Kidney (tissue), 22 donors: ENCODE measurements at places on chromosomes 1 and 21.

GRCh38 chr1:6003568-6004411 lies 11.6 kb upstream of the NPHP4 start:
- DNase-seq = peak; percentile 69

DNA sequence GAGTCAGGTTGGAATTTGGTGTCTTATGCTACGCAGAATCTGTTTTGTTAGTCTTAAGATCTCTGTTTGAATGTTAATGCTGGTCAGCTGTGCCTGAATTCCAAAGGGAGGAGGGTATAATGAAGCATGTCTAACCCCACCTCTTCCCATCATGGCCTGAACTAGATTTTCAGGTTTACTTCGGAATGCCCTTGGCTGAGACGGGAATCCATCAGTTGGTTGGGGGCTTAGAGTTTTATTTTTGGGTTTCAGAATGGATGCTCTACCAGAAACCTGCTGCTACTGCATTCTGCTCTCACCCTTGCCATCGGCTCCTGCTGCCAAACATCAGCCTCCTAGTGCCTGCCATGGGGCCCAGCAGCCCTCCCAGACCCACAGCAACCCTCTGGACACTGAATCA lies 24.1 kb upstream of the ETV3 start:
- DNase-seq = peak; percentile 82

- DNase-seq = no peak
Observed at GRCh38 chr1:44707112-44707881, 23.7 kb downstream of the RNU5D-1 start.

- no peak for DNase-seq
Observed at GRCh38 chr1:2415337-2415736, 3.0 kb upstream of the PEX10 start.

GRCh38 chr1:9901148-9902059 lies 8.7 kb downstream of the CTNNBIP1 start:
- no peak for DNase-seq

DNA sequence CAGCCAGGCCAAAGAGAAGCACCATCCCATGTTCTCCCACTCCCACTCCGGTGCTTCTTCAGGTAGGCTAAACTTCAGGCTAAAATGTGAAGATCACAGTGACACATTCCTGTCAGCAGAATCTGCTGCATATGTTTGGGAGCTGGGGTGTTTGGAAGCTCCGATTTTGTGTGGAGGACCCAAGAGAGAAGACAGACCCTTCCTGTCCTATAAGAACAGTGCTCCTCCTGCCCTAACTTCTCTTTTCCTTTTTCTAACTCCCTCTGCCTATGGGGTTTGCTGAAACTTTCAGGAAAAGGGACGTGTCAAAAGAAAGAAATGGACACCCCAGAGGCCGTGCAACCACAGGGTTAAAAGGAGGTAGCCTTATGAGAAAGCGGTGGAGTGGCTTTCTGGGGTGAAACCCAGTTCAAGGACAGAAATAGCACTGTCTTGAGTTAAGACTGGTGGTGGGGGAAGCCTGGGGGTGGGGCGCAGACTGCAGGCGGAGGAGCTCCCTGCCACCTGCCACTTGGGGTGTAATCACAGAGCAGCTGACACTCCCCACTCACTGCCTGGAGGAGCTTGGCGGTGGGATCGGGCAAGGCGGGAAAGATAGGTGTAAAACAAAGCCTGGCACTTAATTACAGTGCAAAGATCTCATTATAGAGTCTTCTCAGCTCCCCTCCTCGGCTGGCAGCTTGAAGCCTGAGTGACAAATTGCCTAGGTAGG lies 645 bp upstream of the TLR5 start:
- peak; percentile 74 for DNase-seq

DNA sequence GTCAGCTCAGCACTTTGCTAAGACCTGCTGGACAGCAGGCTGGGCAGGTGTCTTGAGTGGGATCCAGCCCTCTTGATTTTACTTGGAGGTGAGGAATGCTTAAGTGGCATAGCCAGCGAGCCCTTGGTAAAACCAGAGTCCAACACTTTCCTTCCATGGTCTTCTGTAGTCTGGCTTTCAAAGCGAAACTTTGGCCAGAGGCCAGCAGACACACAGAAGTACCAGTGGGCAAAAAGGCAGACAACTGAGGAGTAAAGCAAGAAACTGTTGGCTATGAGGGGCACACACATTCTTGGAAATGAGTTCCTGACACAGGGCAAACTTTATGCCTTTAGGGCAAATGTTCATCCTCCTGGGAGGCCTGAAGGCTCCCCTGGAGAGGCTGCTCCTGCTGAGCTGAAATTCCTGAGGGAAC lies 281.0 kb upstream of the POU3F1 start:
- DNase-seq = peak; percentile 22

DNA sequence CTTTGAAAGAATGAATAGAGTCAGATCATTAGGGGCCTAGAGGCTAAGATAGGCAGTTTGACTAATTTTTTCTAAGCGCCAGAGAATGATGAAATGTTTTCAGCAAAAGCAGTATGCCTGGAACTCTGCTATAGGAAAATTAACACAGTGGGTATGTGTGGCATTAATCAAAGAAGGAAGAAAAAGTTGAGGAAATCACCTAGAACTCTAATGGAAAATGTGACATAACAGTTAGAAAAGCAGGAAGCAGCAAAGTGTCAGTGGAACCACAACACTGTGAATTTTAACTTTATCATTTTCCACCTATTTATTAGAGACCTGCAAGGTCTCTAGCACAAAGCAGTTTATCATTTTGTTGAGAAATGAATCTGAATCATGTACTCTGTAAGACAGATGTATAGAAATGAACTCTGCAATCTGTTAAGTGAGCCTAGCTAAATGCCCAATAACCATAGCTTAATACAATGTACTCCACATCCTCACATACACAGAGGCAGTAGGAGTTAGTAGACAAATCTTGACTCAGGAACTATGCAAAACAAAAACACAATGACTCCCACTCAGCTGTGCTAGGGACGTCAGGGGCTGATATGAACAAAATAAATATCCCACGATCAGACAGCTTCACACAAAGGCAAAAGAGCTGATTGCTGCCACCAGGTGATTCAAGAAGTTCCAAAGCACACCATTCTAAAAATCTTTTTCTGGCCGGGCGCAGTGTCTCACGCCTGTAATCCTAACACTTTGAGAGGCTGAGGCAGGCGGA lies 500.7 kb upstream of the NFIA start:
- DNase-seq = no peak

DNA sequence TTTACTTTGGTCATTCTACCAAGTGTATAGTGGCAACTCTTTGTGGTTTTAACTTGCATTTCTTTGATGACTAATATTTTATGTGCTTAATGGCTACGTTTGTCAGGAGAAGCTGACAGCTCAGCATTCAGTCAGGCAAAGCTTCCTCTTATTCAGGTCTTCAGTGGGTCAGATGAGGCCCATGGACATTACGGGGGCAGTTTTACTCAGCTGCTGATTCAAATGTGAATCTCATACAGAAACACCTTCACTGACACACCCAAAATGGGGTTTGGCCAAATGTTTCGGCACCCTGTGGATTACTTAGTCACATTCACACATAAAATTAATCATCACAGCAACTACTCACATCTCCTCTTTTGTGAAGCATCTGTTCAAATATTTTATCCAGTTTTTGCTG lies 104.9 kb upstream of the PLD5 start:
- DNase-seq = no peak

- DNase-seq = no peak
Observed at GRCh38 chr1:181018901-181019681, 3.6 kb downstream of the STX6 start.

DNA sequence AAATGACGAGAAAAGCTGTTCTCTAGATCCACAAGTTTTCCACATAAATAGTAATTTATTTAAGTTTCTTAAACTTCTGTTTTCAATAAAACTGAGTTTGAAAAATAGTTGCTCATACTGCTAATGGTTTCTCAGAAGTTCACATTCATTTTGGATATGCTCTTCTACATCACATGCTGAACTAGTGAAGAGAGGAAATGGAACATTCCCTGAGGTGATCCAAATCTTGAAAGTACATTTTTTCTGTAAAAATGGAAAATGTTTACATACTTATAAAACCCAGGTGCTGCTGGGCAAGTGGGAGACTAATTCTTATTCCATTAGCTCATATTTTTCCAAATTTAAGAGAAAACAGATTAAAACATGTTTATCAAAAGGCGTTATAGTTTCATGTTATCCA lies 111.7 kb downstream of the ADGRL4 start:
- no peak for DNase-seq

DNA sequence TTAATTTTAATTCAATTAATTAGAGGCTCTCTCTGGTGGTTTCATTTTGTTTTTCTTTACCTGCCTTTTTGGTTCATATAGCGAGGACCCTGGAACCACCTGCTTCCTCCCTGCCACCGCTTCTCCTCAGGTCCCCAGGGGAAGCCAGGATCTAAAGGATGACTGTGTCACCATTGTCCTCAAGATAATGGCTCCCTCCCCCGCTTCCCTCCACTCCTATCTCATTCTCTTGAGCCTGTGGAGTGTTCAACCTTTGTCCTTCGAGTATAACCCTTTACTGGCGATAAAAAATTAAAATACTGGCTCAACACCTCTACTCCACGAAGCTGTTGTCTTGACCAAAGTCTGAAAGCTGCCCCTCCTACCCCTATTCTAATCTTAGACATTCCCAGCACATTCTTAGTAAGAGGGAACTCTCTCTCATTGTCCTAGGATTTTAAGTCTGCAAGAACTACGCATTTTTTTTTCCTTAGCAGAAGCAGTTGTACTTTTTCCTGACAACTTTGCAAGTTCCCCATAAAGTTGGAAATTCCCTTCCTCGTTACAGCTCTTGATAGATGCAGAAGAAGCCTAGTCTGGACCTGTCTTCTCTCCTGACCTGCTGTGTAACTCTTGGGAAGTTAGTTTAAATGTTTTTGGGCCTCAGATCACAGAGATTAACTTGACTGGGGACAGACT lies 12.6 kb upstream of the MAPKAPK2 start:
- DNase-seq = no peak

DNA sequence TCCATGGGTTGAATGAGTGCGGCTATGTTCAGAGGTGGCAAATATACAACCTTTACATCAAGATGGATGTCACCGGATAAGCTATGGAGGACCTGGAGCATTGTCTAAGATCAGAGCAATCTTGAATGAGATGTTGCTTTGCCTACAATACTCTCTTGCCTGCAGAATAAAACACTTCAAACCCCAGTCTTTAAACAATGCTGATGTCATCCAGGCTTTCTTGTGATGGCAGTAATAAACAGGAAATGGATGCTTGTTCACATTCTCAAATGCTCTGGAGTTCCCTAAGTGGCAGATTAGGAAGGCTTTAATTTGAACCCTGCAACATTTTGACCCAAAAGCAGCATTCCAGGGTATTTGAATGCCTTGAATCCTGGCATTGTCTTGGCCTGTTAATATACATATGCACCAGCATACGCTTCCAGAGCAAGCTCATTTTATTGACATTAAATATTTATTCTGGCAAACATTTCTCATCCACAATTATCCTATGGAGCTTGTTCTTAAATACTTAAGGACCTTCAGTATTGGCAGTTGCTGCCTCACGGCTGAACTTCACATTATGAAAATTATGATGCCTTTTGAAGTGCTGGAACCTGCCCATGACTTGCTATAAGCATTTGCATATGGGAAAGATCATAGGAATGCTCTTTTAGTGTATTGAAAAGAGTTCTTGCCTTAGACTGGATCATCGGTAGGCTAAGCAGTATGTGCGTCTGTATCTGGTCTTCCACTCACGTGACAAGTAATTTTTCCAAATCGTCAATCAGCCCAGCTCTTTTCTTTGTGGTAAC lies 422.7 kb downstream of the SIPA1L2 start:
- DNase-seq = peak; percentile 28

DNA sequence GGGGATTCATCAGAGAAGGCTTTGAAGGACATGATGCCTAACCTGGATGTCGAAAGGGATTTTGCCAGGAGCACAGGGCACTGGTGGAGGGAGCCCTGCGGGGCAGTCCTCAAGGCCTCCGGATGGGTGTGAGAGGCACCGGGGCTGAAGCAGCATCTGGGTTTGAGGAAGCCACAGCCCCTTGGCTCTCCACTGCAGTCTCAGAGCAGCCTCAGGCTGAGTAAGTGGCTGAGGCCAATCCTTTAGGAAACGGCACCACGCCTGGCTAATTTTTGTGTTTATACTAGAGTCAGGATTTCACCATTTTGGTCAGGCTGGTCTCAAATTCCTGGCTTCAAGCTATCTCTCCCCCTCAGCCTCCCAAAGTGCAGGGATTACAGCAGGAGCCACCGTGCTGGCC lies 12.0 kb downstream of the ERVH48-1 start:
- peak; percentile 44 for DNase-seq

DNA sequence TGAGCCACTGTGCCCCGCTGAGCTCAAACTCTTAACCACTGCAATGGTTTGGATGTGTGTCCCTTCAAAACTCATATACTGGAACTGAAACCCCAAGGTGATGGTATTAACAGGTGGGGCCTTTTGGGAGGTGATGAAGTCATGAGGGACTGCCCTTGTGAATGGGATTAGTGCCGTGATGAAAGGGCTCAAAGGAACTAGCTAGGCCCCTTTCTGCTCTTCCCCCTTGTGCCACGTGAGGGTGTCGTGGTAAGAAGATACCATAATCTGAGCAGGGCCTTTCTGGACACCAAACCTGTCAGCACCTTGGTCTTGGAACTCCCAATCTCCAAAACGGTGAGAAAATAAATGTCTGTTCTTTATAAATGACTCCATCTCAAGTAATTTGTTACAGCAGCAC lies 45.5 kb upstream of the SPOCD1 start:
- no peak for DNase-seq

DNA sequence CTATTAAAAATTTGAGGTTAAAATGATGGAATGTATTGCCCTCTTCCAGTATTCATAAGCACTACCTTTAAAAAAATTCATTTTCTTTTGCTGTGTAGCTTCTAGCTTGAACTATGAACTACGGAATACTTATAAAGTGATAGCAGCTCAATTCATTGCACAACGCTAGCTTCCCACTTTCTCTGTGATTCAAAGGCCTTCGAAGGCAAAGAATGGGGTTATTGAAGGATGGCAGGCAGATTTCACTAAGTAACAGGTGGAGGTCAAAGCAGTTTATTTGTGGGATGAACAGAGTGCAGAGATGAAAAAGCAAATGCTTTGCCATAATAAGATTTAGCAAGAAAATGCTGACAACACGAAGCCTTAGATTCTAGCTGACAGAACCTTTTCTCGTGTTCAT lies 290.6 kb downstream of the NFIA start:
- DNase-seq = no peak

GRCh38 chr1:95022644-95022926 lies 50.2 kb downstream of the ALG14 start:
- DNase-seq = no peak

- no peak for DNase-seq
Observed at GRCh38 chr1:60875138-60875537, 207.2 kb upstream of the NFIA start.

DNA sequence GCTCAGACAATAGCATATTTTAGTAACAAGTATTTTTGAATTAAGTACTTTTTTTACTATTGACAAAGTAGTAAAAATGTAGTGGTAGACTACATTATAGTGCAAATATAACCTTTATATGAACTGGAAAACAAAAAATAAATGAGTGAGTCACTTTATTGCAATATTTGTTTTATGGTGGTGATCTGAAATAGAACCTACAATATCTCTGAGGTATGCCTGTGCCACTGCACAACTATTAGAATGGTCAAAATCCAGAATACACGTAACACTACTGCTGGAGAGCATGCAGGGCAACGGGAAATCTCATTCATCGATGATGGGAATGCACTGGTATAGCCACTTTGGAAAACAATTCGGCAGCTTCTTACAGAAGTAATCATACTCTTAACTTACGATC lies 349.0 kb upstream of the NCAM2 start:
- no peak for DNase-seq
